Caco-2 (cell line): ENCODE measurements at places on chromosomes 7 and 10. TPM values are rescaled to one million over a fixed set of nuclear protein-coding genes. Genes with fewer than 3 reads are reported as not detected.

- no peak for DNase-seq
These were observed 6.4 kb upstream of the TSPAN12 start for GRCh38 chr7:120864141-120864900.

DNA sequence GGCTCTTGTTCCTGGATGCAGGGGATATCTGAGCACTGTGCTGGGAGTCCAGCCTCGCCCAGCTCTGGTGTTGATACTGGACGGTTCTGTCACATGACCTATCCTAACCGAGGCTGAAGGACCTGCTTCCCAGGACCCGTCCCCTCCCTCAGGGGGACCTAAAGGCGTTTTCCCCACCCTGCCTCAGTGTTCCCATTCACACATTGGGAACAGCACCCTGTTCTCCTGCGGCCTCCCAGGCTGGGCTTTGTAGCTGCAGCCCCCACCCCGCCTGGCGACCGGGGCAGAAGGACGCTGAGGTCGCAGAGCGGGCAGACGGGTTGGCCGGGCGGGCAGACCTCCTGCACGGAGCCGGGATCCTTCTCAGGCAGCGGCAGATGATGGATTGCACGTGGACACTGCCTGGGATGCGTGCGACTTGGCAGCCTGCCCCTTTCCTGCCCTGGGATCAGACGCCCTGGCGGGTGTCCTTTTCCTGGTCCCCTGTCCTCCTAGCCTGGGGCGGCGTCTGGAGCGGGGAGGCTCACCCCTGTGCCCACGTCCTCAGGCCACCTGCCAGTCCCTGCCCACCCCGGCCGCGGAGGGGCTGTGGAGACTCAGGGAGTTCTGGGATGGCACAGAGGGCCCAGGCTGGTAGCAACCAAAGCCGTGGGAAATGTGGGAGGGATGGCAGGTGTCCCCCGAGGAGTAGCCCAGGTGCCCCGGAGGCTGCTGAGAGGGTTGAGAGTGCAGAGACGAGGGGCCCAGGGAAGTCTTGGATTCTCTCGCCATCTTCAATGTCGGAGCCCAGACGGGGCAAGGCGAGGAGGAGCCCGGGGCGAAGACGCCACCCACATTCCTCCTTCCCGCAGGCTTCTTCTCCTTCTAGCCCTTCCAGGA, 17.2 kb upstream of the PSMG3 start:
- DNase-seq: no peak

- DNase-seq: no peak
These were observed 71.1 kb upstream of the CAMK2B start for GRCh38 chr7:44396496-44396895.

- no peak for DNase-seq
These were observed 154.1 kb downstream of the DGKB start for GRCh38 chr7:14748461-14748860.

DNA sequence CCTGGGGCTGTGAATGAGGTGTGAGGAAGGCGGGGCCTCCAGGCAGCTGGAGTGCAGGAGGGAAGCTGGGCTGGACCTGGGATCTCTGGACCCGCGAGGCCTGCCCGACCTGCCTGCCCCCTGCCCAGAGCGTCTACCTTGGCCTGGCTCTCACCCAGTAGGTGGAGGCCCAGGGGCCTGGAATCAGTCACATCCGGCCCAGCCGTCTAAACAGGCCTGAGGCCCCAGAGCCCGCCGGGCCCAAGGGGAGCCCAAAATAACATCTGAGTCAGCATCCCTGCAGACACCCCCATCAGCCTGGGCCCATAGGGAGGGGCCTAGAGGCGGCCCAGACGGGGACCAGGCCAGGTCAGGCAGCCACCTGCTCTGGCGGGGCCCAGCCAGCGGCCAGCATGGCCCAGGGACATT, 15.1 kb upstream of the ELN start:
- DNase-seq: no peak

DNA sequence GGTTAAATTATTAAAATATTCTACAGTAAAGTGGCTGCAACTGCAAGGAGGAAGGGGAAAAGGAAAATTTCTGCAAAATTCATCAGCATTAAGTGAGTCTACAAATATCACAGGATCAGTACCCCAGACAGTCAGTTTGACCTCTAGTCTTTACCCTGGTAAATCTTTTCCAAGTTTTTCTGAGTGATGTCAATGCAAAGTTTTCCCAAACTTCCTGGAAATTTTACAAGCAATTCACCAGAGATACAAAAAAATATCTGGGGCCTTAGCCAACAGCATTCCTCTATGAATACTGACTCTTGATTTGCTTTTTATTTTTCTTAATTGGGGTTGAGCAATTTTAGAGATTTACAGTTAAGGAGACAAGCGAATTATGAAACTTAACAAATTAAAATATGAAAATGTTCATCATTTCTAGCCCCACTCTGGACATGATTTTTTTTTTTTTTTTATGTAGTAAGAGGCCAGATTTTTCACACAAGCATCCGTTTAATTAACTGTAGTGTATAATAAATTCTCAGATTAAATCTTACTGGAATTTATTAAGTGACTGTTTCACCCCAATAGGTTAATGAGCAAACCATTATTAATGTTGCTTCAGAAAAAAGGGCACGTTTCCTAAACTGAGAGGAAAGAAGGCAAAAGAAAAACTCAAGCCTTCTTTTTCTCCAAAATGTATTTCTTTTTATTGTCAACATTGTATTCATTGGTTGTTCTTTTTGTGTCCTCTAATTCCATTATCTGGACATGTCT, 539.5 kb upstream of the FZD8 start:
- no peak for DNase-seq

RELN gene
- 3.3 and 4.3 TPM in 2 replicates for total RNA-seq
